ENCODE measurements at places on chromosomes 2 and 18.

DNA sequence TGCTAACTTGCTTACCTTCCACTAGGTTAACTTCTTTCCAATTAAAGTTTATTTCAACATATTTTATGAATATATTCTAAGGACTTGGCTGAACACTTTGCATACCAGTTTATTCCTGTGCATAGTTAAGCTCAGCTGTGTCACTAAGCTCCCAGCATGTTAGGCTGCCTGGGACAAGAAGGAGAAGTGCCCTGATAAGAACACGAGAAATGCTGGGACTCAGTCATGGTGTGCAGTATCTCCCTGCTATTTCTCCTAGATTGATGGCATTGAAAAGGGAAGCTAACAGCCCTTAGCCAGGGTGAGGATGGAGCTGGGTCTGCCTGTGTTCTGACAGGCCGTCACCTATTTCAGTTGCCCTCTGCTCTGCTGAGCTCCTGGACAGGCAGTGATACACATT, 164.3 kb downstream of the TRABD2A start:
- no peak for DNase-seq

- DNase-seq = peak; percentile 44
Measured at GRCh38 chr2:60553495-60554073, at the start of gene BCL11A. Gene BCL11A, minus strand, starts transcription at chr2:60553654. Its CDS starts 384 bp downstream, at chr2:60553270.

GRCh38 chr2:64685430-64685829, 31.7 kb upstream of the SERTAD2 start:
- DNase-seq = no peak

DNA sequence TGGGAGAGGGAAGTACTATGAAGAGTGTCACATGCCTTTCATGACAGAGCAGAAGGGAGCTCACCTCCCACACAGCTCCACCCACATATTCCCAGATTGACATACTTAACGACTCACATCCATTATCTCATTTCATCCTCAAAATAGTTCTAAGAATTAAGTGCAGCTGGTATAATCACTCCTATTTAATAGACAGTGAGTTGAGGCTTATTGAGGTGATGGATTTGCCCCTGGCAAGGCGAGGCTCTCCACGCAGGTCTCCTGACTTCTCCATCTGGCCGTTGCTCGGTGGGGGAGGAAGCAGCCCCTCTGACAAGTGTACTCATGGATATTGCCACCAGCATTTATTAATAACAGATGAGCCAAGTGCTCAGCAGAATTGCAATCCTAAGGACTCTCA, 81.4 kb downstream of the TGOLN2 start:
- DNase-seq = no peak

DNA sequence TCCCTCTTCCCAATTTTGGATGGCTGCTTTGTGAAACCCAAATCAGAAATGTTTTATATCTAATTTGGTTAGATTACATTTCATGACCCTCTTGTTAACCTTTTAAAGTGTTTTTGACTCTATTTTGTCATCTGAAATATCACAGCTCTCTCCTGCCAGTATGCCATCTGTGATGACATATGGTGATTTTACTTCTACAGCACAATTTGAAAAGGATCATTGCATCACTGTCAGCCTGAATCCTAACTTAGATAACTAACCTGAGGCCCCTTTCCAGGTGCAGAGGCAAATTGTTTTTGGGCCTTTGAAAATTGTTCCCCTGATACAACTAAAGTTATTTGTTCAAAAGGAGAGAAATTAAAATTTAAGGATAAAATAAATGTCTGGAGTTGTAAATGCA, 1023.4 kb upstream of the LRRTM1 start:
- no peak for DNase-seq

DNA sequence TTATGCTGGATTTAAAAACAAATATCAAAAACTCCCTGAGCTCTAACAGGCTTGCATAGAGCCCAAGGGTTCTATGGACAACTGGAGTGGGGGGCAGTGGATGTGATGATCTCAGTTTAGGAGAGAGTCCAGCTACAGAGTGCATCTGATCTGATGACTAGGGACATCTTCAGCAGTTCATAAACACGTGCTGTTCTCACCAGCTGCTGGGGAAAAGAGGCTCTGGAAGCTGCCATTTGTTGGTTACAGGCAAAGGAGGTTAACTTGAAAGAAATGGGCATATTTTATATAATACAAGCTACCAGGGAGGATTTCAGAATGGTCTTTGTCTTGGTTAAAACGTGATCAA, 36.0 kb upstream of the ZNF396 start:
- no peak for DNase-seq

DNA sequence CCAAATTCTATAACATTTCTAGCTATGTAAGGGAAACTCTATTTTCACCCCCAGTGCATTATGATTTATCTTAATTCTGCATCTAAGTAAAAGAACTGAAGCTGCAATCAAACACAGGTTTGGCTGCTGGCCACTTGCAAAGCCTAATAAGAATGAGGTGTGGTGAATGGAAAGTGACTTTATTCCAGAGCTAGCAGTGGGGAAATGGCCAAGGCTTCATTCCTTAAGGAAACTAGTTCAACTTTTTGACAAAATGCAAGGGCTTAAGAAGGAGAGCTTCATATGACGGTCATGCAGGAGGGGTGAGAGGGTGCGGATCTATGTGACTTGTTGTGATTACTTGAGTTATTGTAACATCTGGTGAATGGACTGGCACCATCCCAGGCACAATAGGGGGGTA, 1802.0 kb downstream of the SUCLG1 start:
- DNase-seq = no peak

- DNase-seq = no peak
Measured at GRCh38 chr2:38185012-38185491, 109.1 kb upstream of the CYP1B1 start.

GRCh38 chr18:23809415-23809814, 120.2 kb downstream of the LAMA3 start:
- no peak for DNase-seq

DNA sequence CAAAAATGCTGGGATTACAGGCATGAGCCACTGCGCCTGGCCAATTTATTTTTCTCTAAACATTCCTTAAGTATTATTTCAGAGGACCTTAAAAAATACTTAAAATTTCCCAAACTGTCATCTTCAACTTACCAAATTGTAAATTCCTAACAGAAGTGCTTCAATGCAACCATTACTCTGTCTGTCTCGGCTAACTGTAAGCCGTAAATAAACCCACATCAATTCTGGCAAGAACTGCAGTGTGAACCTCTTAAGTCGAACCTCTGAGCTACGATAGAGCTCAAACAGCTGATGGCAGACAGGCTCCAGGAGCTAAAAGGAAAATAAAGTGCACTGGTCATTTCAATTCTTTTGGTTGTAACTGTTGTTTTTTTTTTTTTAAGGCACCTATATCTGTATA, 53.4 kb upstream of the ORC2 start:
- no peak for DNase-seq

DNA sequence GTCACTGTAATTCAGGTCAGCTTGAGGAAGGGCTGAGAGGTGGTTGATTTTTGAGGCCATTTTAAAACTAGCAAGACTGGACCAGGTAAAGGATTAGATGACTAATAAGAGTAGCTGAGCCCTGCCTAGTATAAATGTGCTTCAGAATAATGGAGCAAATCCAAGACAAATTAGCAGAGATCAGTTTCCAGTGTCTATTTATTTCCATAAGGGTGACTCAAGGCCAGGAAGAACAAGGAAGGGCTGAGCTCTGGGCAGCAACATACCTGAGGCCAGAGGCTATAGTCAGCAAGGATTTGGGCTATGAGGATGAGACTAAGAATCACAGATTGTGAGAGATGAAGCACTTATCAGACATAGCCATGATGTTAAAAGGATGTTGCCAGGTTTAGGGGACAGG, 339.0 kb upstream of the LRRTM1 start:
- no peak for DNase-seq

Measured in NCI-H748 treated with DMSO at 0.1 percent for 48 hours (cell line).